NCI-H526 treated with DMSO at 0.1 percent for 48 hours (cell line): ENCODE measurements at places on chromosomes 3 and 15.

GRCh38 chr3:1501406-1502115 lies 408.7 kb downstream of the CNTN6 start:
- peak; percentile 29 for DNase-seq

- DNase-seq: no peak
These were observed 257.2 kb downstream of the NFKBIZ start for GRCh38 chr3:102106416-102107097.

- no peak for DNase-seq
These were observed 716.2 kb downstream of the DIPK2A start for GRCh38 chr3:144687862-144688261.

- DNase-seq: no peak
These were observed 51.6 kb downstream of the SEMA3G start for GRCh38 chr3:52393131-52393807.

GRCh38 chr3:78506061-78506460 lies 1261.7 kb downstream of the ROBO1 start:
- DNase-seq: no peak
